Brain microvascular endothelial cell (primary cell): ENCODE measurements at places on chromosomes 7 and 10.

DNA sequence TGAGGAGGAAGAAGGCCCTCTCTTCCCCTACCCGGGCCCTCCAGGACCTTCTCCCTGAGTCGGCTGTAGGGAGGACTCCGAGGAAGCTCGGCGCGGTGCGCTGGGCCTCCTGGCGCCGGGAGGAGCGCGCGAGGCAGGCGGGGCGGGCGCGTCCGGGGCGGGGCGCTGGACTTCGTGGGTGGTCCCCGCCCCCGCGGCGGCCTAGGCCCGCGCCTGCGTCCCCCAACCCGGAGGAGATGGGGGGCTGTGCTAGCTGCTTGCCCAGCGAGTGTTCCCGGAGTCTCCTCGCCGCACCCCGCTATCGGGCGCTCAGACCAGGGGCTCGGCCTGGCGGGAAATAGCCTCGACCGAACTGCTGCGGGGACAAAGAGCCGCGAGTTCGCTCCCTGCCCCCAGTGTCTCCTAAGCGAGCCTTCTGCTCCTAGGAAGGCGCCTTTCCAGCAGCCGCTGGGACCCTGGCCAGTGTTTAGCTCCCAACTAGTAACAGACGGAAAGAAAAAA lies 19.2 kb upstream of the SMO start:
- no peak for DNase-seq

DNA sequence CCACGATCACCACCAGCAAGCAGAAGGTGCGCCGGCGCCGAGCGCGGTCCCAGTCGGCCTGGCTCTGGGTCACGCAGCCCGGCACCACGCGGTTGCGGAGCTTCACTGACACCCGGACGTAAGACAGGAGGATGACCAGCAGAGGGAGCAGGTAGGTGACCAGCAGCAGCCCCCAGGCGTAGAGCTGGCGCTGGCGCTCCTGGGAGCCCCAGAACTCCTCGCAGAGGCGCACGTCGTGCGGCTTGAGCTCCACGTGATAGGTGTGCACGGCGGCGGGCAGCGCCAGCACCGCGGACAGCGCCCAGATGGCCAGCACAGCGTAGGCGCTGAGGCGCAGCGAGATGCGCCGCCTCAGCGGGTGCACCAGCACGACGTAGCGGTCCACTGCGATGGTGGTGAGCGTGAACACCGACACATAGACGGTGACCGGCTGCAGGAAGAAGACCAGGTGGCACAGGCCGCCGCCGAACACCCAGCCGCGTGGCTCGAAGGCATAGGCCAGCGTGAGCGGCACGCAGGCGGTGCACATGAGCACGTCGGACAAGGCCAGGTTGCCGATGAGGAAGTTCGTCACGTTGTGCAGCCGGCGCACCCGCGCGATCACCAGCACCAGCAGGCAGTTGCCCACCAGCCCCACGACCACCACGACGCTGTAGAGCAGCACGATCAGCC lies 920 bp downstream of the PRLHR start:
- DNase-seq: peak; percentile 14

- DNase-seq: no peak
Measured at GRCh38 chr10:103949728-103950127, 17.2 kb upstream of the SLK start.

DNA sequence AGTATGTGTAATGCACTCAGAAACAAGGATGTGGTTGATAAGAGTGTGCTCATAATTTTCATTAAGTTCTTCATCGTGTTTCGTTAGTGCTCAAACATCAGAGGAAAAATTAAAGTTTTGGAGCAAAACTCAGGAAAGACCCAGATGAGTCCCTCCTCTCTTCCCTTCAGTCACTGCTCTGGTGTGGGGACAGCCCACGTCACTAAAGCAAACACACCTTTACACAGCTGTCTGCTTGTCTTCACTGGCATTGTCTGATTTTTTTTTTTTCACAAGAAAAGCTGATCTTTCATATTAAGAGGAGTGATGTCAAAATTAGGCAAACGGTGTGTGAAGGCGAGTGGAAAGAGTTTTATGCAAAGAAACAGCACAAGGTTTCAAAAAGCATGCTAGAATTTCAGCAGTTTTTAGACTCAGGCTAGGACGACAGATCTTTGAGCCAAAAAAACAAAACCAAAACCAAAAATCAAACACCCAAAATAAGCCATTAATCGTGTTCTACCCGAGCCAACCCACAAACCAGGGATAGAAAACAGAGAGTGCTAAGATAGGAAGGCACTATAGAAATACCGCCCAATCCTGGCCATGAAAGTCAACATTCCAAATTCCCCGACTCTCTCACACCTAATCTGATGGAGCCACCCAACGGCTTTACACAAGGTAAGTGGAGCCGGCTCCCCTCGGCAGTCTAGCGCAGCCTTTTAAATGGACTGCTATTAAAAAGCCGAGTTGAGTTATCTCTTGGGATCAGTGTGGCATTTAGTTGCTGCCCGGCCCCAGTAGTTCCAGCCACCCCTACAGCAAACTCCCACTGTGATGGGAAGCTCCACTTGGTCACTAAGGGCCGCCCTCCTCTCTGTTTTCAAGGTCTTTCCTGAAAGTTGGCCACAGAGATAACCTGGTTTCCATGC lies 27.9 kb upstream of the GATA3 start:
- no peak for DNase-seq

- DNase-seq: no peak
Measured at GRCh38 chr10:6787091-6787490, 207.0 kb upstream of the PRKCQ start.

- no peak for DNase-seq
Measured at GRCh38 chr10:132163278-132163765, 23.4 kb upstream of the DPYSL4 start.

DNA sequence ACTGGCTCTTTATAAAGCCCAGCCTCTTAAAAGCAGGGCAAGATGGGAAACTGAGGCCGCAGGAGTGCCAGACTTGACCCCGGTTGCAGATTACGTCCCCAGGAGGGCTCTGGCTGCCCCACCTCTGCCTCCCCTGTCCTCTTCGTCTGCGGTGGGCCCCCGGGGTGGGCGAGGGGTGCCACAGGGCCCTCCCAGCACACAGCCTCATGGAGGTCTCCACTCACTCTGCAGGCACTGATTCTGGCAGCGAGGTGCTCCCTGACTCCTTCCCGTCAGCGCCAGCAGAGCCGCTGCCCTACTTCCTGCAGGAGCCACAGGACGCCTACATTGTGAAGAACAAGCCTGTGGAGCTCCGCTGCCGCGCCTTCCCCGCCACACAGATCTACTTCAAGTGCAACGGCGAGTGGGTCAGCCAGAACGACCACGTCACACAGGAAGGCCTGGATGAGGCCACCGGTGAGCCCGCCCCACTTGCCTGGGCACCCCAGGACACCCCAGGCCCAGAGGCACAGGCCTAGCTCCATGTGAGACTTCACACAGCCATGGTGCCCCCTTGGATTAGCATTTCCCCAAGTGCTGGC lies 39.4 kb upstream of the SLC29A3 start:
- no peak for DNase-seq

GRCh38 chr7:158248816-158249215 lies 338.8 kb downstream of the PTPRN2 start:
- DNase-seq: no peak

DNA sequence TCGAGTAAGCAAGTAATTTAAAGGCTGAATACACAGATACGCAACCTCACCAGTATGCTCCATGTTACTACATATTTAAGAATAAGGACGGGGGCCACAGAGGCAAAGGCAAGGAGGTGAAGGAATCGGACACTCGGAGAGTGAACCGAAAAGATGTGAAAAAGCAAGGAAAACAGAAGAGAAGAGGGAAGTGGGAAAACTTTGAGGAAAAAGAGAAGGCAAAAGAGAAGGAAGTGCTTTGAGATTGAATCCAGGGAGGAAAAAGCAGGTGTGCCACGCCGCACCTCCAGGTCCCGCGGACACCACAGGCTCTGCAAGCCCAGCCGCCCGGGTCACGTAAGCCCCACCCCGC lies 367 bp upstream of the AVL9 start:
- no peak for DNase-seq

DNA sequence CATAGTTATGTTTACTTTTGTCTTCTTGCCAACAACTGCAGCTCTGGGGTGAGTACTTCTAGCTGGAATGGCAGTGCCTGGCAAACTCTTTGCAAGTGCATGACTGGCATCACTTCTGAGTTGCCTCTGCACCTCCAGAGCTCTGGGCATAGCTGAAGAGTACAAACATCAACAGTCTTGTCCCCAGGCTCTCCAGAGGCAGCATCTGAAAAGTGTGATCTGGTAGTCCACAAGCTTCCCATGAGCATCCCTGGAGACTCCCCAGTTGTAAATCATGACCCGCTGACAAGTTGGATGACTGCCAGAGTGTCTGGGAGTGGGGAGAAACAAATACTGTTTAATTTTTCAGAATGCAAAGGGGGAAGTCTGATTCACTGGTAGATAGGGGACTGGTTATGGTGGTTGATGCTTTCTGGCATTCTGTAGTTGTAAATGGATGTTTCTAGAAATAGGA lies 138.9 kb upstream of the CDK13 start:
- no peak for DNase-seq

GRCh38 chr10:88383276-88383675 lies 199.8 kb downstream of the RNLS start:
- no peak for DNase-seq

GRCh38 chr7:50273870-50274269 lies 30.6 kb upstream of the IKZF1 start:
- DNase-seq: no peak

GRCh38 chr10:18760836-18761235 lies 101.6 kb downstream of the ARL5B start:
- no peak for DNase-seq

GRCh38 chr7:134892963-134893362 lies 93.3 kb upstream of the AGBL3 start:
- DNase-seq: no peak

DNA sequence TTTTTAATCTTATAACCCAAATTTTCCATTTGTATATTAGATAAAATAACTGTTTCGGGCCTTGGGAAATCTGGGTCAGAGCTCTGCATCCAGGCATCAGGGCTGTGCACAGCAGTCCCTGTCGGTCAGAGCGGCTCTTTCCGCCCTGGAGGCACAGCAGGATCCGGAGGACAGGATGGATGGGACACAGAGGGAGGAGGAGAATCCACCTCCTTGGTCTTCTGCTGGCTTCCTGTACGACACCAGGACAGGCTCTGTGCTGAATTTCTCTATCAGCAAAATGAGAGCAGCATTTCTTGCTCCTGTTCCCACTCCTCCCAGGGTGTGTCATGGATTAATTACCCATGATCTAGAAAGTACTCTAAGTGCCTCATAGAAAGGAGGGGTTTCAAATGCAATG lies 254.9 kb downstream of the SKAP2 start:
- DNase-seq: no peak

DNA sequence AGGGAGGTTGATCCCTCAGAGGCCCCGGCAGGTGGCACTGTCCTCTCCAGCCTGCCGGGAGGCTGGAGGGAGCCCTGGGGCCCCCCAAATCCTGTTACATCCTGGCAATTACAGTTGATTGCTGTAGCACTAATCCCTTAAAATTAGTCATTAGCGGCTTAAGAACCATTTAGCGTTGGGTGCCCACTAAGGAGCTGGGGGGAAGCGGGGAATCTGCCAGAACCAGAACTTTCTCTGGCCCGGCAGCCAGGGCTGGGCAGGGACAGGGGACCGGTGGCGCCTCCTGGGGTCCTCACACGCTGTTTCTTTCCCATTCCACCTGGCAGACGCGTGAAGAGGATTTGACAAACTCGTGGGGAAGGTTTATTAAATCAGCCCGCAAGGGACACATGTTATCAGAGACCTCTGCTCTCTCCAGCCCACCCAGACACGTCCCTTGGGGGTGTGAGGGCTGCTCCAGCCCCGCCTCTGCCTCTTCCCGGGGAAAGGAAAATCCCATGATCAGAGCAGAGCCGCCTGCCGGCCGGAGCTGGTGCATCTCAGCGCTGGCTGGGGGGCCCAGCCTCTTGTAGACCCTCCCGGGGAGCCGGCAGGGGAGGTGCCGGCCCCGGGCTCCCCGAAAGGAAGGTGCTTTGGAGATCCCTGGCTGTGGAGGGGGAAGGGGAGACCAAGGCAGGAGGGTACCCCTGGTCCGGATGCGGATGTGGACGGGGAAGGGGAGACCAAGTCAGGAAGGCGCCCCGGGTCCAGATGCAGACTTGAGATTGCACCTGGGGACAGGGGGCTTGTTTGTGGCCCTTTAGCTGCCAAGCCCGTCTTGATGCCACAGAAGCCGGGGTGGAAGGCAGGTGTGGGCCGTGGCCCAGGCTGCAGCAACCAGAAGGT lies 142.7 kb downstream of the ELFN1 start:
- no peak for DNase-seq
